Adipocyte (in vitro differentiated cells): ENCODE measurements at places on chromosomes 7 and 10.

DNA sequence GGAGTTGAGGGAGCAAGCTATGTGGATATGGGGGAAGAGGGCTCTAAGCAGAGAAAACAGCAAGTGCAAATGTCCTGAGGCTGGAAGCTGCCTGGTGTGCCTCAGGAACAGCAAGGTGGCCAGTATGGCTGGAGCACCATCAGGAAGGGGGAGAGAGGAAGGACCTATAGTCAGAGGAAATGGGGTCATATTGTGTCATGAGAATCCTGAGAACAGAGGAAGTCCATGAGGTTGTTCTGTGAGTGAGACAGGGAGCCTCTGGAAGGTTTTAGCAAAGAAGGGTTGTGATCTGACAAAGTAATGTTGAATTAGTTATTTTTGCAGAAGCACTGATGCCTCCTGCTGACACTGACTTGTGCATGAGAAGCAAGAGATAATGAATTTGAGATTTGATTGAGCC is 204.3 kb downstream of the PTEN start:
- DNase-seq, result no peak

DNA sequence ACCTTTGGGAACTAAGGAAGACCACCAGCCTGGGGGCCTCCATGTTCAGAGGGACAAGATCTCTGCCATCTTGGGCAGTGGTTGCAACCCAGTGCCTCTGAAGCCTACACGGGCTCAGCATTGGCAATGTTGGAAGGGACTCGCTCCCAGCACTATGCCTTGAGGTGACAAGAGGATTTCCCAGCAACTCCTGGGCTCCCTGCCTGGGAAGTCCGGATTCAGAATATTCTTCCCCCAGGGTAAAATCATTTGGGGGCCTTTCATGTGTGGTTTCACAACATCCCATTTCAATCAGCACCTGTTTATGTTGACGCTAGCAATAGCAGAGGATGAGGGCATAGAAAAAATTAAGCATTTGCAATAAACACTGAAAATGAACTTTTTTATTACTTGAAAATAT is 509.8 kb upstream of the MGMT start:
- no peak for DNase-seq

DNA sequence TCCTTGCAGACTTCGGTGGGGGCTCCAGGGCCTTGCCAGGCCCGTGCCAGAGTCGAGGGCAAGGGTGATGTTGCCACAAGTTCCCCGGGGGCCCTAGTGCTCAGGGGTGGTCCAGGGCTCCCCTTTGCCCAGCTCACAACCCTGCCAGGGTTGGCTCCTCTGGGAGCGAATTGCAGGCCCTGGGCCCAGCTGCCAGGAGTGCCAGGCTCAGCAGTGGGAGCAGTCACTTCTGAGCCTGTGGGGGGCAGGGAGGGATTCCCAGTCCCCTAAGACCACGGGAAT is 43.8 kb downstream of the TCERG1L start:
- no peak for DNase-seq

DNA sequence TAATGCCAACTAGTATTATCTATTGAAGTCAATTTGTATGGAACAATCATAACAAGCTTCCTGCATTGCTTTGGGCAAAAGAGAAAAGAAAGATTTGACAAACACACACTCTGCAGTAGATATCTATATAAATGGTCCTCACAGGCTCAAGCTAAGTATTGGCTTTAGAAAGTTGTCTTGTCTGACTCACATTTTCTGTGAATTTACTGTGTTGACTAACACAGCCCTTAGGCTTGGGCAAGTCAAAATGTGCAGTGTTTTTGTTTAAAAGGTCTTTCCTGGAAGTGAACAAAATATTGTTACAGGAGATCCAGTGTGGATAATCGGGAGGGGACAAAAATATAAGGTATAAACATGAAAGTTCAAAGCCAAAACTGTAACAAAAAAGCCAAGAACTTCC is 194.4 kb downstream of the RELN start:
- no peak for DNase-seq

DNA sequence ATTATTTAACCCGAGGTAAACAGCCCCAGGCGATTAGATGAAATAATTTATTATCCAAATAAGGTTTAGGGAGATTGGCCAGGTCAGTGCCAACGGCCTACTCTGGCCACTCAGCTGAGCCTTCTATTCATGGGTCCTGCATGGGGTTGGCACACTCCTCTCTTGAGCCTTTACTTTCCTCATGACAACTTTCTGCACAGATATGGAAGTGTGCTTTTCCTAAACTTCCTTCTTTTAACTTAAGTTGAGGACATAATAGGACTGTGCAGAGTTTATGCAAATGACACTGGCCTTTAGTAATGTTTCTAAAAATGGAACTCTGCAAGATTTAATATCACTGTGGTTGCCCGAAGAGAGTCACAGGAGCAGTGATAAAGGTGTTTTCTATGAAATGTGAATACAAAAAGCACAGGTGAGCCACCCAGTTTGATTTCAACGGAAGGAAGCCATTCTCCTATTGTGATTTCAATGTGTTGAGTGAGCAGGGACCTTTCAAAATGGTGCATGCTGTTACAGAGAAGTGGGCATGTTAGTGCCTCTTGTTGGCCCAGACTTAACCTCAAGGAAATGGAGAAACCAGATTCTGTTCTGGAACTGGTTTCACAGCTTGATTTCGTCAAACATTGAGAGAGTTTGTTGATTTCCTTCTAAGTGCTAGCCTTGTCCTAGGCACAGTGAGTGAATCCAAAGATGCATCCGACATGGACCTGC is 55.7 kb downstream of the LYZL2 start:
- no peak for DNase-seq

DNA sequence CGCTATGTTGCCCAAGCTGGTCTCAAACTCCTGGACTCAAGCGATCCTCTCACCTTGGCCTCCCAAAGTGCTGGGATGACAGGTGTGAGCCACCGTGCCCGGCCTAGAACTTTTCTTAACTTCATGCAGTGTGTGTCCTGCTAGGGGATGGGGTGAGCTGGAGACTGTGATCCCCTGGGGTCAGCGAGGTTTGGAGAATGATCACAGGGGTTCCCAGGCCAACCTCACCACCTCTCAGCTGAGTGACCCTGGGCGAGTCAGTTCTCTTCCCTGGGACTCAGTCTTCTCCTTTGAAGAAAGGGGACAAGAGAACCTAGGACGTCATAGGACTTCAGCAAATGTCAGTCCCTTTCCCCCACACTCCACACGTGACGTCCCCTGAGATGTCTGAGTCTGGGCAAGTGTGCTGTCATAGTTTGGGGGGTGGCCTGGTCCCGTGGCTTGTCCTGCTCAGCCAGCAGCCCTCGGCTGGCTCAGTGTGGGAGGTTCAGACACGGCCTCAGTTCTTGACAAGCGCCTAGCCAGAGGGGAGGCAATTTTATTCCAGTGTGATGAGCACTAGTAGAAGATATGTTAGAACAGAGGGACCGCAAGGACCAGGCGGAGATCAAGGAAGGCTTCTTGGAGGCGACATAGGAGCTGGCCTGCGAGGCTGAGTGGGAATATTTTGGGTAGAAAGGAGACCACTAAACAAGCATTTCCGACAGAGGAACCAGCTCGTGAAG is 43.3 kb upstream of the ELN start:
- DNase-seq, result no peak

DNA sequence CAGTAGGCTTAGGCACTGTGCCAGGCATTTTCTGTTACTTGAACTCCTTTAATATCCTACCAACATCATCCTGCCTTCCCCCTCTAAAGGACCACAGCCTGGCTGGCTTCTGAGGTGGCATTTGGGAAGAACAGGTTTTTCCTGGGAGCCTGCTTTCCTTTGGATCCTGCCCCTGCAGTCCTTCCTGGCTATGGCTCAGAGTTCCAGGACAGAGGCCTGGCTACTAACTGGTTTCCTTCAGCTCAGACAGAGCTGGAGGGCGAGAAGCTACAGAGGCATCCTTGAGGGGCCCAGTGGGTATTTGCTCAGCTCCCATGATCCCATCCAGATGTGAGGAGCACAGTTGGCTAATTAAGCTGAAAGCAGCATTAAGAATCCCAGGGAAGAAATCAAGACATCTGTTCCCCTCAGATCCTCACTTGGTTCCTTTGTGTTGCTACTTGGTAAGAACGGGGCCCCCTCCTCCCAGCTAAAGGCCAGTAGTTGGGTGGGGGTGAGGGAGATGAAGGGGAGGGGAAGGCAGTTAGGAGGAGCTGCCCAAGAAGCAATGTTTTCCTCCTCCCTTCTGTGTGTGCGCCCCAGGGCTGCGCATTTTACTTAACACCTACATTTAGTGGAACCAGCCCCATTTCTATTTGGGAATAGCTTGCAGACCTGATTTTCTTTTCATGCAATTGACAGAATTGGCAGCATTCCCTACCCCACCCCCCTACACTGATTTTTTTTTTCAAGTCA is 142.6 kb upstream of the SORCS3 start:
- no peak for DNase-seq

DNA sequence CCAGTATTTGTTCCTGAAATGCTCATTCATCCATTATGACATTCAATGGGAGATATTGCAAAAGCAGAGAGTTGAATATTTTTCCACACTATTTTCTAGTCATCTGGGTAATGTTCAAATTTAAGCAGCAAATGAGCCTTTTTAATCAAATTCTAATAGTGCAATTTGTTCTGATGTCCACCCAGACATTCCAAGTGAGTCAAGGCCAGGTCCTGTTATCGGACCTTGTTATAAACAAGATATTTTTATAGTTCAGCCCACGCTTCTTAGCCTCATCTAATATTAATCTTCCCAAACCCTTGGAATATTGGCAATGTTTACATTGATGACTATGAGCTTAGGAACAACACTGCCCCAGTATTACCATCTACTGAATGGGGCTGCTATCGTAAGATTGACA is 500.1 kb upstream of the PHF14 start:
- no peak for DNase-seq

DNA sequence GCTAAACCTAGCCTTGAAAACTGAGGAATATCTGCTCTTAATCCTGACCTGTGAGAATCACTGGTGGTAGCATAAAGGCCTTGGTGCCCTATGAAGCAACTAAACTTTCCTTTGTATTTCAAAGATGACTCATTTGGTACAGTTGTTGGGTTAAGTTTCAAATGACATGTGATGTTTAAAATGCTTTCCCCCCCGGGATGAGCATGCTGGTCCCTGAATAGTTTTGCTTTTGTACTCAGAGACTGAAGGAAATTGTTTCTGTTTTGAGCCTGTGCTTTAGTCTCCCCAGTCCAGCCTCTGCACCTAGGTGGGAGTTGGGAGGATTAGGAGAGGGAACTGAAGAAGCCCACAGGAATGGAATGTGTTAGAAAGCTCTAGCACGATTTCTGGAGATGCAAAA is 258.9 kb upstream of the NPY start:
- DNase-seq, result peak; percentile 51
